ENCODE measurements at places on chromosomes 1 and 21.

- no peak for DNase-seq
Measured at GRCh38 chr1:74388855-74389254, 123.6 kb downstream of the LRRC53 start.

DNA sequence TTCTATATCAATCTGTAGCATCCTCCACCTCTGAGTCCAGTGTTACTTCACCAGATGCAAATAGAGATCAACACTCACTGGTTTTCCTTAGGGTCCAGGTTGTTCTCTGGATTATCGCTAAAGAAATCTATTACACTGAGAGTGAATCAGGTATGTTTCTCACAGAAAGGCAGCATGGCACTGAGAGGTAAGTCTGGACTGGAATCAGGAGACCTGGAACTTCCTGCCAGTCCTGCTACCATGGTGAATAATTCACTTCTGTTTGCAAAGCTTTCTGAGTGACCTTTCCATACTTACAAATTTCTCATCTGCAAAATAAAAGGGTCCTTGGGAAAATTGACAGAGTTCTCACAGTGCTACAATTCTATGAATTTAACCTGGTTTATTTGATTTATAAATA is 1583.3 kb downstream of the MRPL39 start:
- no peak for DNase-seq

DNA sequence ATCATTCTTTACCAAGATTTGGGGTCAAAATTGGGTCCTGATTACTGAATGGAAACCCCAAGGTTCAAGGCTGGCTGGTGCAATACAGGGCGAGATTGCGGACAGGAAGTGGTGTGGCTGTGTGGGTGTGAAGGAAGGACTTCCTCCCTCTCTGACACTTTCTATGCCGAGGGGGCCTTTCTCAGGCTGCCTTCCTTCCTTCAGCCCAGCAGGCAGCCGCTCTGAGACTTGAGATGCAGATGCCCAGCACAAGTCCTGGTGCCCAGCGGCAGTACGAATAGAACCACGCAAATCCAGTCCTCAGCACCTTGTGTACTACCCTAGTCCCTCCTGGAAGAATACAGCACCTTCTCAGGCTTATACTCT is 16.3 kb downstream of the BATF3 start:
- DNase-seq, result no peak

GRCh38 chr1:212951126-212951946 is 995 bp downstream of the VASH2 start:
- DNase-seq, result no peak

- DNase-seq, result no peak
Measured at GRCh38 chr1:59511476-59512465, 214.9 kb downstream of the FGGY start.

DNA sequence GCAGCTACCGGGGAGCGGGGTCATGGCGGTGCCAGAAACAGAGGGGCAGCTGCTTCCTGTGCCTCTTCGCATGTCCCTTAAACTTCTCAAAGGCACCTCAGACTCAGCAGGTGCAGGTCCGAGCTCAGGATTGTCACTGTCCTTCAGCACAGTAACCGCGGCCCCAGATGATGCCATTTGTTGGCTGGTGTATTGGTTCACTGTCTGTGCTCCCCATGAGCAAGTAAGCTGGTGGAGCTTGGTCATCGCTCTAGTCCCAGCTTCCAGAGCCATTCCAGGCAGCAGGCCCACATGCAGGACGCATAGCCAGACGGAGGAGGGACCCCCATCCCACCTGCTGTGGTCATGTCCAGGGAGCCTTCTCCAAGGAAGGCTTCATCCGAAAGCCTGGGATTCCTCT is 154.0 kb upstream of the AJAP1 start:
- no peak for DNase-seq

GRCh38 chr1:2184531-2184930 is 10.0 kb downstream of the FAAP20 start:
- no peak for DNase-seq

DNA sequence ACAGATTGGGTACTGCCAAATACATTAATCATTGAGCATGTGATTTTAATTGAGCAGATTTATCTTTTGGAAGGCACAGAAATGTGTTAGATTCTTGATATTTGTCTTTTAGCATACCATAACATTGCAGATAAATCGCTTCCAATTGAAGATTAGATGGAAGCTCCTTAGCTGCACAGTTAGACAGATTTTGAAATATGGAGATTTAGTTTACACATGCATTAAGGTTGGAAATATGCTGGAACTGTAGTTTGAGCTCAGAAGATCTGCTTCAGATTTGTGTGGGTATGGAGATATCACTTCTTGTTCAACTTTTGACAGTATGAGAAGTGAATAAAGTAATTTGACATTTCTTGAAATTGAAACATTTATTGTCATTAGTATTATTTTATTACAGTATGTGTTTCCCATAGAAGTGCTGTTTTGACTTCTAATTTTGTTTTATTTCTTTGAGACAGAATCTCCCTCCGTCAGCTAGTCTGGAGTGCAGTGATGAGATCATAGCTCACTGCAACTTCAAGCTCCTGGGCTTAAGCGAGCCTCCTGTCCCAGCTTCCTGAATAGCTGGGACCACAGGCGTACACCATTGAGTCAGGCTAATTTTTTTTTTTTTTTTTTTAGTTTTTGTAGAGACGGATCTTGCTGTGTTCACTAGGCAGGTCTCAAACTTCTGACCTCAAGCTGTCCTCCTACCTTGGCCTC is 29.1 kb downstream of the THRAP3 start:
- no peak for DNase-seq

DNA sequence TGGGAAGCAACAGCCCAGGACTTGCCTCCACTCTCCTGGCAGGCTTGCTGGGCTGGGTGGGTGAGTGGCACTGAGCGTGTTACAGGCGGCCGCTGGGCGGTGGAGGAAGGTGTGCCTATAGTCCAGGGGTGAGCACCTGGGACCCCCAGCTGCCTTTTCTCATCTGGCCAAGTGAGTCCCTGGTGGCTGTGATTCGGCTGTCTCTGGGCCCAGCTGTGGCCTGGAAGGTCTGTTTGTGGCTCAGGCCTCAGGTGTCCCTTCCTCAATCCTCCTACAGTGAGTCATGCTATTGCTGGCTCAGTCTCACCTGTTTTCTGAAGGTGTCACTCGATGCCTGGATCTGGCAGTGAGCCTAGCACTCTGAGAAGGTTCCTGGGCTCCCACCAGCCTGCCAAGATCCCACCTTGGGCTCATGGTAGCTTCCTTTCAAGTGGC is 564.2 kb downstream of the PTPRU start:
- DNase-seq, result no peak

DNA sequence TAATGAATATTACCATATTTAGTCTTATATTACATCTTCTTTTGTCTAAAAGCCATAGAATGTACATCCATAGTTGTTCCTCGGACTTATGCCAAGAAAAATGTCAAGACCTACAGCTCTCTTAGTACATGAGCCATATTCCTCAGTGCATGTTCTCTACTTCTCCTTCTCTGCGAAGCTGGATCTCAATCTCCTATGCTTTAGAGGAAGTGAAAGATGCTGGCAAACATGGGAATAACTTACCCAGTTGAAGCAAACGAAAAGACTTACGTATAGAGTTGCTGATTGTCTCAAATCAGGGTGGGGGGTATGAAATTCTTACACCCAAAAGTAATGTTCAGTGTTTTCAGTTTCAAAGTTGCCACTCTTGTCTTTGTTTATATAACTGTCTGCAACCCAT is 32.7 kb downstream of the OR13G1 start:
- DNase-seq, result no peak

GRCh38 chr1:29410476-29410875 is 174.2 kb downstream of the PTPRU start:
- DNase-seq, result no peak

GRCh38 chr1:202283379-202283844 is 58.3 kb downstream of the UBE2T start:
- no peak for DNase-seq

DNA sequence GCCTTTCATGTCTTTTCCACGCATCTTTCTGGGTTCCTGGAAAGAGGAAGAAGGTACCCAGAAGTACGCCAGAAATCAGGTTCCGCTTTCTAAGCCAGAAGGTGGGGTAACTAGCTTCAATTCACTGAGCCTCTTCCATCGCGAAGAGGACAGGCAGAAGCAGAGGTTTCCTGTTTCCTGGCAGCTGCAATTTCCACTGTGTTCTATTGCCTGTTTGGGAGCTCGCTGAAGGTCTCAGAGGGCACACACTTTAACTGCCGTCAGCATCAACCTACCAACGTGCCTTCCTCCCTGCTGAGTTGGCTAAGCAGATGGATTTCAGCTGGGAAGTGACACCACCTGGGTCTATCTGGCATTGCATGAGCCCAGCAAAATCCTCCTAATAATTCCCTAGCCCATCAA is 10.0 kb downstream of the NCF2 start:
- no peak for DNase-seq

GRCh38 chr21:38082936-38083485 is 166.8 kb upstream of the KCNJ6 start:
- no peak for DNase-seq
